WTC11 (cell line): ENCODE measurements at places on chromosomes 1 and 21.

GRCh38 chr1:23927097-23927496, 13.9 kb upstream of the CNR2 start:
- no peak for DNase-seq

GRCh38 chr1:60655679-60656355, 426.5 kb upstream of the NFIA start:
- DNase-seq: no peak

DNA sequence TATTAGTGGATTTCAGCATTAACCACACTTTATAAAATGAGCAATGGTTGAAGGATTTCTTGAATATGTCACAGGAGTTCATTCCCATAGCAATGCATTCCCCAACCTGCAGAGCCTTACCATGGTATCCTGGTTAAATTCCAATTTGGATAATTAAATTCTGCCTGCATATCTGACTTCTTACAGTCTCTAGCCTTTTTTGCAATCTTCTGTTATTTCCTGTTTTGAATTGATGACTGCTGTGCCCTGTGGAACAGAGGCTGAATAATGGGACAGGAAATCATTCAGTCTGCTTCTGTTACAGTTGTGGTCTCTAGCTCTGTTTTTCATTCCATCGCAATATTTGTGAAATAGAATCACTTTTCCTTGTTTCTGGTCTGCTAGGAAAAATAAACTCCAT, 1823.9 kb downstream of the PLA2G4A start:
- DNase-seq: no peak

- DNase-seq: no peak
Measured at GRCh38 chr1:208000504-208000903, 89.6 kb upstream of the CD34 start.

GRCh38 chr1:224517171-224517570, 82.6 kb upstream of the WDR26 start:
- DNase-seq: no peak

DNA sequence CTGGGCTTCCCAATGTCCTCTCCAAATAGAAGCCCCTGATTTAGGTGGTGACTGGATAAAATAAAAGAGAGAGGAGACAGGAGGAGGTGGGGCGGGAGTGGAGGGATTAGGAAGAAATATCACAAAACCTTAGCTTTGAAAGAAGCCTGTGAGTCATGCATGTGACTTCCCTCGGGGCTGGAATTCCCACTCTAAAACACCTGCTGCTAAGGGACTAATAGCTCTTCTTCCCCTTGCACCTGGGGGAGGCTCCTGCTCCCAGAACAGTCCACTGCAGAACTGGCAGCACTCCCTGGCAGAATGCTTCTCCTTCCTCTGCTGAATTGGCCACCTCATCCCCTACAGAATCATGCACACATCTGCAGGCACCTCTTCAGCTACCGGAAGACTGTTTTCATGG, 207.2 kb downstream of the ATG4C start:
- DNase-seq: no peak
